ENCODE measurements at places on chromosomes 7 and 10.

DNA sequence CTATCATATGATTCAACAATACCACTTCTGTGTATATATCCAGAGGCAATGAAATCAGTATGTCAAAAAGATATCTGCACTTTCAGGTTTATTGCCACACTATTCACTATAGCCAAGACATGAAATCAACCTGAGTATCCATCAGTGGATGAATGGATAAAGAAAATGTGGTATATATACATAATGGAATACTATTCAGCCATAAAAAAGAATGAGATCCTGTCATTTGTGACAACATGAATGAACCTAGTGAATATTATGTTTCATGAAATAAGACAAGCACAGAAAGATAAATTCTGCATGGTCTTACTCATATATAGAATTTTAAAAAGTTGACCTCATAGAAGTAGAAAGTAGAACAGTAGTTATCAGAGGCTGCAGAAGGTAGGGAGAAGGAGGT is 281.1 kb downstream of the BAMBI start:
- no peak for DNase-seq

- peak; percentile 35 for DNase-seq
Measured at GRCh38 chr7:3200504-3200903, 100.5 kb upstream of the SDK1 start.

- DNase-seq = no peak
Measured at GRCh38 chr7:35828817-35829216, 28.0 kb downstream of the SEPTIN7 start.

DNA sequence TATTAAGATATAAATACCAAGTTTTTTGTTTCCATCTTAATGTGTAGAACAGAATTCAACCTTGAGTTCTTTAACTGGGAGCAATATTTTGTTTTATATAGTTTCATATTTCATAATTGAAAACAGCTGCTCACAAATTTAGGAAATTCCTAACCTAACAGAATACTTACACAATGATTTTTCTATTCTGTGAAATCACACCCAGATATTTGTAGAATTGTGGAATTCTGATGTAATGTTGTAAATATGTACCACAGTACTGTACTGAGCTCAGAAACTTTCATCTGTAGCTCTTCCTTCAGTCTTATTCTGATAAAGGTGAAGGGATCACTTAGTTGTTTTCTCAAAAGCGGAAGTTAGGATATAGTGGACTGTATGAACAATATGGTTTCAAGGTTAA is 143.4 kb upstream of the GLI3 start:
- no peak for DNase-seq

DNA sequence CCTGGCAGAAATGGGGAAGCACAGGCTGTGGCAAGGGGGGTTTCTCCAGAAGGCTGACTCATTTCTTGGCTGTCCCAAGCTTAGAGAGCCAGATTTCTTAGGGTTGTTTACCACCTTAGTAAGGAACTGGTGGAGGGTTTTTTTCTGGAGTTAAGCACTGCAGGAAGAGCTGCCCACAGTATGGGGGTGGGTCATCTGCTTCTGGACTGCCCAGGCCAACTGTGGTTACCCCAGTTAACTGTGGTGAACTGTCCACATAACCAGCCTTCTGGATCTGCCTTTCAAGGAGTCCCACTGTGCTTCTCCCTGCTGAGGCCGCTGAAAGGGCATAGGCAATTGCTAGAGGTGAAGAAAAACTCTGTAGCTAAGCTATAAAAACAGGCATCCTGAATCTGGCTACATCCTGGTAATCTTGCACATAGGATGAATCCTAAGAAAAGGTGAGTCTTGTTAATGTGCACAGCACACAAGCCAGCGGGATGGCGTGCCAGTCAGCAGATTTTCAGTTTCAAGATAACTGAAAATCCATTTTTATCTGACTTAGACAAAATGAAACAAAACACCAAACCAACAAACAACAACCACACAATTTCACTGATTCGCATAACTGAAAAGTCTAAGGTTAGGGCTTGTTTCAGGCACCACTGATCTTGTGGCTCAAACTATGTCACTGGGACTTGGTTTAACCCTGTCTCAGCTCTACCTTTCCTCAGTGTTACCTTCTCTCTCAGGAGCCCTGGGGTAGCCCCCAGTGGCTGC is 21.6 kb upstream of the TSPAN33 start:
- peak; percentile 46 for DNase-seq
